ENCODE measurements at places on chromosomes 6 and 20. TPM values are rescaled to one million over a fixed set of nuclear protein-coding genes. Genes with fewer than 3 reads are reported as not detected.

- peak; percentile 35 for DNase-seq
These were observed 82.8 kb downstream of the TCP11 start for GRCh38 chr6:35058358-35058675.

DNA sequence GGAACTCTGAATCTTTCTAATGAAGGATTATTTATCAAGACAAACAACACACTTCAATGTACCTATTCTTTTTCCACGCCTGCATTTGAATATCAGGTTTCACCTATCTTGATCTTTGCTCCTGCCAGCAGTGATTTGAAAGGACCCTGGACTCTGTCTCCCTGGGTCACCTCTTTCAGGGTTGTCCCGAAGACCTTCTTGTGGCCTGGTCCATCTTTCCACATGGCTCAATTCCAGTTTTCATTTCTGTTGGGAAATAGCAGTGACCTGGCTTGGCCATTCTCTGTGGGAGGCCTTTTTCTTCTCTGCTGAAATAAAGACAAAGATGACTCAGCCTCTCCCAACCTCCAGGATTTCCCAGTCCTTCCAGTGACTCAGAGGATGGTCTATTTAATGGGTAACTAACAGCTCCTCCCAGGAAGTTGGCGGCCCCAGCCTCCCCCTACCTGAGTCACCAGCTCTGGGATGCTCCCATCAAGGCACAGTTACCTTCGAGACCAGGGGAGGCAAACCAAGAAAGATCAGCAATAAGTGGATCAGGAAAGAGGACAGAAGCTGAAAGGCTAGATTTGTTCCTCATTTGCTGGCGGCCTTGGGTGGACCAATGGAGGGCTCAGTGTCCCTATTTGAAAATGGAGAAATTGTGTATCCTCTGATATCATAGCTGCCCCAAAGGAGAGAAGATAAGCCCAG lies 120.2 kb upstream of the RNF24 start:
- DNase-seq: peak; percentile 98

GRCh38 chr6:16540804-16541752 lies 220.2 kb downstream of the ATXN1 start:
- DNase-seq: peak; percentile 54

DNA sequence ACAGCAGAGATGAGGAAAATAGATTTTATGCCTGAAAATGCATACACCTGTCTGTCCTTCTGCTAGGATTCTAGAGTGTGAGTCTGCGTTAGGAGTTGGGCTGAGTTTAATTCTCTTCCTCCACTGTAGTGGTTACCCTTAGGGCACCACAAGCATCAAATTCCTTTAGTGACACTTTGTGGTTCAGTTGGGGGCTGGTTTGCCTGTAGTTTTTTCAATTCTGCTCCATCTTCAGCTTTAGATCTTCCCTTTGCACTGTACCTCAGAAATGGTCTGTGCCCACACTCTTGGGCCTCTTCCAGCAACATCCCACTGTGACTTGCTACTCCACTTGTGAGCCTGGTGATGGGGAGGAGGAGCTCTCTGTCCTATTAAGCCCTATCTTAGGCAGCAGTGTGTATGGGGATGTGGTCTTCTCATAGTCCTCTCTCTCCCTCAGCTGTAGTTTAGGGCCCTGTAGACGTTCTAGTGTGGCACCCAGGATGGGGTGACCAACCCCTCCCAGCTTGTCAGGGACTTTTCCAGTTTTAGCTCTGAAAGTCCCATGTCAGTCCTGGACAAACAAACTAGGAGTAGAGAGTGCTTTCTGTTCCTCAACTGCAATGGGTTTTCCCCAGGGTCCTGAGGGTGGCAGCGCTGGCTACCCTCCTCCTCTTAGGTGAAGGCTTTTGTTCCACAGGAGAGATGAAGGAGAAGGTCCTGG lies 19.7 kb upstream of the OGFRL1 start:
- DNase-seq: peak; percentile 68

DNA sequence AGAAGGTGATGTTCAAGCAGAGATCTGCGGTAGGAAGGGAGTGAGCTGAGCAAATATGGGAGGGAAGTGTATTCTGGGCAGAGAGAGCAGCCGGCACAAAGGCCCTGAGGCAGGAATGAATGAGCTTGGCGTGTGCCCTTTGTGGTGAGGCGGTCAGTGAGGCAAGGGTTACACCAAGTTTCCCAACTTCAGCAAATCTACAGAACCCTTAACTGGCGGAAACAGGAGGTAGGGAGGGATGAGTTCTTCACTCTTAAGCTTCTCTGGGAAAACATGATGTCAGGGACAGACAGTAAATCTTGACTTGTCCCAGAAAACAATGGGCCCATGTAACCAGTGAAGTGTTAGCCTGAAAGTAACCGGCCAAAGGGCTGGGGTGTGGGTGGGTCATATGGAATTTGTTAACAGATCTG lies 97.1 kb upstream of the PTPN1 start:
- DNase-seq: no peak

HLA-DQA1 gene
- 0.29 TPM for total RNA-seq

DNA sequence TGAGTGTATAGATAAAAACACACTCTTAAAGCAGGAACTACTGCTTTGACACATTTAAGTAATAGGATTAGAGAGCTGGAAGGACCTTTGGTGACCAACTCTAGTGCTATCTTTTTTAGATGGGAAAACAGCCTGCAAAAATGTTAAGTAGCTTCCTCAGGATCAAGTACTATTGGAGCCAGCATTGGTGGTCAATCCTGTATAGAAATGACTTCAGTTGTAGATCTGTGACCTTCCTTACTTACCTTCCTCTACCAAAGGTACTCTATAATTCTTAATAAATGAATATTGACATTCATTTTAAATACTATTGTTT lies 18.7 kb downstream of the KCNQ5 start:
- no peak for DNase-seq

AFDN gene
- 31.2 TPM for total RNA-seq

MYL9 gene
- 141 TPM for total RNA-seq

Measured in osteoblast (primary cell).